ENCODE measurements at places on chromosomes 5 and 9.

- no peak for DNase-seq
Observed at GRCh38 chr9:85909390-85909789, 31.6 kb upstream of the NAA35 start.

- DNase-seq: no peak
Observed at GRCh38 chr9:90964101-90965020, 162.7 kb downstream of the SYK start.

DNA sequence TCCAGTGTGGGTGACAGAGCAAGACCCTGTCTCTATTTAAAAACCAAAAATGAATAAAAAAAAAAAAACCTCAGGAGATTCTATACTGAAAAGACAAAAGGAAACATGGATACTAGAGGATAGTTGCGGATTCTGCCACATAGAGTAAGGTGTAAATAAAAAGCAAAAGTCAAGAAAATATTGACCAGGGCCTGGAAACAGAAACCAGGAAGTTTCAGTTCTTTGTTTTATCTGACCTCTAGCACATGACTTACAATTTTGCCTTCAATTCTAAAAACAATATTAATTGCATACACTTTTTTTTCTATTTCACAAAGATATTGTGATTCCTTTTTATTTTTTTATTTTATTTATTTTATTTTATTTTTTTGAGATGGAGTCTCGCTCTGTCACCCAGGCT is 96.2 kb upstream of the NMUR2 start:
- DNase-seq: no peak

GRCh38 chr9:105171589-105171988 is 72.9 kb upstream of the SLC44A1 start:
- no peak for DNase-seq

DNA sequence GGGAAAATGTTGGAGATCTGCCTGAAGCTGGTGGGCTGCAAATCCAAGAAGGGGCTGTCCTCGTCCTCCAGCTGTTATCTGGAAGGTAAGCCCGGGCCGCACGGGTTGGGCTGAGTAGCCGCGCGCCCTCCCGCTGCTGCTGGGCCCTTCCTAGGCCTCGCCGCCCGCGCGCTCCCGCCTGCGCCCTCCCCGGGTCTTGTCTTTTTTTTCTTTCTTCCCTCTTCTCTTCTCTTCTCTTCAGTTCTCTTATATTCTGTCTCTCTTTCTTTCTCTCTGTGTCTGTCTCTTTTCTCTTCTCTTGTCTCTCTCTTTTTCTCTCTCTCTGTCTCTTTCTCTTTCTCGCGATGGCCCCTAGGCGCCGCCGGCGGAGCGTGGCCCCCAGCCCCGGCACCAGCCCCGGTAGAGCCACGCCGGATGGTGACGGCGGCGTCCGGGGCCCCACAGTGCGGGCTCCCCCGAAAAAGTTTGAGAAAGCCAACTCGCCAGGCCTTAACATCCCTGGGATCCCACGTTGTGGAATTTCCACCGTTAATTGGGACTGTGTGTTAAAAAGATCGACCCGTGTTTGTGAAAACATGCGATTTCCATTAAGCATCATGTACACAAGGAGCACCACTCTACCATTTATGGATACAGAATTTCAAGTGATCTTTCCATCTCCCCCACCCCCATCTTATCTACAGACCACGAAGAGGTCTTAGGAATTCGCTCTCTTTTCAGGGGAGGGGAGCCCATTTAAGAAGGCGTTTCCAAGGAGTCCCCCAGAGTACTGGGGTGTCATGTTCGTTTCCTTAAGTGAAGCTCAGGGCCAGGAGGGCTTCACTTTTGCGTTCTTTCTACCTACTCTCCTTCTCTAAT is 616 bp downstream of the ABL1 start:
- DNase-seq: peak; percentile 16

DNA sequence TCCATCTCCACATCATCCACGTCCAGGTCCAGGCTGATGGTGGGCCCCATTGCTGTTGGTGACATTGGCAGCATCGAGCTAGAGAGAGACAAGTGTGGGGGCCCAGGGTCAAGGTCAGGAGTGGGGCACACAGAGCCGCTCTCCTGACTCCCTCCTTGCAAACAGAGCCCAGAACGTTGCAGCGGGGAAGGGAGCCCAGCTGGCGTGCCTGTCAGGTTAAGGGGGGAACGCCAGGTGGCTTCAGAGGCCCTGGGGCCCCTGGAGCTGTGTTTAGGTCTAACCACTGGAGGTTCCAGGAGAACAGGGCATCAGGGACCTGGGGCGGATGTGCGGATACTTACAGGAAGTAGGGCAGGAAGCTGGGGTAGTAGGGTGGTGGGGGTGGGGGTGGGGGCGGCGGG is 7.5 kb downstream of the RNF44 start:
- DNase-seq: peak; percentile 50

GRCh38 chr5:67353500-67354450 is 157.2 kb upstream of the CD180 start:
- DNase-seq: no peak

DNA sequence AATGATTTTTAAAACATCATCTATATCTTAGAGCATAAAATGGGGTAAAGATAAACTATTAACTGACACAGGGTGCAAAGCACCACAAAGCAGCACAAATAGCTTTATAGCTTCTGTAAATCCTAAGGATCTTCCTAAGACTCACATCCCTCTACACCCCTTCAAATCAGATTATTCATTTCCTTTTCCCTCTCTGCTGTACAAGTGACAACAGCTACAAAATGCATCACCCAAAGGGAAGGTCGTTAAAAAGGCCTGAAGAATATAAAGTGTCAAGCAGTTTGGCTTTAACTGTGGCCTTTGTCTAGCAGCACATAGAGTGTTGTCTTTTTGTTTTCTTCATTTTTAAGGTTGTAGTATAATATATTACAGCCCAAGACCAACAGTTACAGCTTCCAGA is 422.1 kb downstream of the PDE4D start:
- DNase-seq: no peak

DNA sequence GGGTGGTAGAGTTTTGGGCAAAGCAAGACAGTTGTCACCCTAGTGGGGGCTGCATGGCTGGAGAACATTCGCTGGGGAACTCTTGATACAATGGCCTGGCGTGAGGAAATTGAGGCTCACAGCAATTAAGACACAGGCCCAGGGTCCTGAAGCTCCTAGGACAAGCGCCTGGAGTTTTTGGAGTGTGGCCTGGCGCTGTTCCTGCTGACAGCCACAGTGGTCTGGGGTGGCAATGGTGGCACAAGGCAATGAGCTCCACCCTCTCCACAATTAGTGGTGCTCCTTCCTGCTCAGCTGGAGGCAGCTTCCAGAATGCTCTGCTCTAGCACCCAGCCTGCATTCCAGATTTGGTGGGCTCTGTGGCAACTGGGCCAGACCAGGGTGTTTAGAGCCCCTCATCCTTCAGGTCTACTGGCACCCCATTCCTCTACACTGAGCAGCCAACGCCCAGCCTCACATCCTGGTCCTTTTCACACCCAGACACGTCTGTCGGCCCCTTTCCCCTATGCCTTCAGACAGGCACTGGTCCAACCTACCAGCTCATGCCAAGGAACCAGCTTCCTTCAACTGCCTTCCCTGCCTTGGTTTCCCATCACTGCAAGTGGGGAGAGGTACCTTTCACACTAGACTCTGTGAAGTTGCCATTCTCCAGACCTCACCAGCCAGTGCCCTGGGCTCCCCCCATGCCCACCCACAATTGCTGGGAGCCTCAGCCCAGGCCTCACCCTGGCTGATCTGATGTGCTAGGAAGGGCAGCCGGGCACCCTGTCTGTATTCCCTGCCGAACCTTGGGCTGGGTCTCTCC is 138.1 kb upstream of the COL5A1 start:
- no peak for DNase-seq

DNA sequence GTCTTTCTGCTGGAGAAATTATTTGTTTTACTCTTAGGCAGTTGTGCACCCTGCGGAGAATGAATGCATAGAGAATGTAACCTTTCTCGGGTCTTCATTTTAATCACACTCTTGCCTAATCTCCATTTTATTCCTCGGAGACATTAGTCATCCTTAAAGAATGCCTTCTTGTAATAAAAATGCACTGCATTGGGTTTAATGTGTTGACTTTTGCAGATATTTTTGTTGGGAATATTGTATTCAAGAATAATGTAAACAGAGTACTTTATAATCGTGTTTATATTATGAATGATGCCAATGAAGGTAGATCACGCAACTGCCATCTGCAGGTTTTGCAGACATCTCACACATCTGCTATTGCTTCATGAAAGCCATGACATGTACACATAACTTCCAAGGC is 1093.9 kb upstream of the CDH6 start:
- DNase-seq: no peak

Data from activated CD4-positive, alpha-beta T cell treated with anti-CD3 and anti-CD28 coated beads, Interleukin-2, amount 50 U/mL, for 1 hour (primary cell).